Peyer's patch (tissue), 4 donors: ENCODE measurements at places on chromosomes 1 and 21. TPM values are rescaled to one million over a fixed set of nuclear protein-coding genes. Genes with fewer than 3 reads are reported as not detected.

SMCP gene
- total RNA-seq = not detected

NR0B2 gene
- not detected for total RNA-seq

GRCh38 chr21:41439248-41439647, 13.2 kb downstream of the MX1 start:
- DNase-seq = no peak

SPATA45 gene
- total RNA-seq = not detected

DNA sequence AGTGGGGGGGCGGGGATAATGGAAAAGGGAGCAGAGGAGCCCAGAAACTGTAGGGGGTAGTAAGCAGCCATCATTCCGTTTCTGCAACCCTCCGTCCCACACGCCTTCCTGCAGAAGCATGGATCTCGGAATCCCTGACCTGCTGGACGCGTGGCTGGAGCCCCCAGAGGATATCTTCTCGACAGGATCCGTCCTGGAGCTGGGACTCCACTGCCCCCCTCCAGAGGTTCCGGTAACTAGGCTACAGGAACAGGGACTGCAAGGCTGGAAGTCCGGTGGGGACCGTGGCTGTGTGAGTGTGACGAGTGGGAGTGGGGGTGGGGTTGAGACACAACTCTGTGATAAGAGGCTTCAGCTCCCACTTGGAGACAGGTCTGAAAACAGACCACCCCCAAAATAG, 706 bp downstream of the CREB3L4 start:
- no peak for DNase-seq

DNA sequence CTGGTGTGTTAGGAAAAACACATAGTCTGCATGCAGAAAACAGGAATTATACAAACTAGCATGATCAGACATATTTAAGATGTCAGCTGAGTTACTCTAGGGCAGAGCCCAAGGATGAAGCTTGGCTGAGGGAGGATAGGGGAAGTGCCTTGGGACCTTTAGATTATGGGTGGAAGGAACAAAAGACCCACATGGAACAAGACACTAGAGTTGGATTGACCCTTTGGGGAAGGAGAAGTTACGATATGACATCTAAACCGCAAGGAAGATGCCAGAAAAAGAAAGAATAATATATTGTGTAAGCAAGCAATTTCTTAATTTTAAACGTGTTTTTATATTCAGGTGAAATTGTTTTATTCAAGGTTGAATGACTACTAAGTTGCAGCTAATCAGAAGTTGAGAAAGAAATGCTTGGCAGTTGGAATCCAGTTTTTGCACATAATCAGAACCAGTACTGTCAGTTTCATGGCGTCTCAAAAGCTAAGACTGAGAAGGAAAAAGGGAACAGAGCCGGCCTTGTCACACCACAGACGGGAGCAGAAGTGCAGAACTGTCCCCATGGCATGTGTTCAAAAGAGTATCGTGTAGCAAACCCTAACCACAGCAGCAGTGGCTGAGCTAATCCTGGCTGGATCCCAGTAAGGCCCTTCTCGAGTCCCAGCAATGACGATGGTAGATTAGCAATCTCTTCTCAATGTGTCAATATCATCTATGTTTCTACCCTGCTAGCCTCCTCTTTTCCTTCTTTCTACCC, 31.2 kb upstream of the IFNAR2 start:
- no peak for DNase-seq

TCHH gene
- 0.13 TPM for total RNA-seq

DNA sequence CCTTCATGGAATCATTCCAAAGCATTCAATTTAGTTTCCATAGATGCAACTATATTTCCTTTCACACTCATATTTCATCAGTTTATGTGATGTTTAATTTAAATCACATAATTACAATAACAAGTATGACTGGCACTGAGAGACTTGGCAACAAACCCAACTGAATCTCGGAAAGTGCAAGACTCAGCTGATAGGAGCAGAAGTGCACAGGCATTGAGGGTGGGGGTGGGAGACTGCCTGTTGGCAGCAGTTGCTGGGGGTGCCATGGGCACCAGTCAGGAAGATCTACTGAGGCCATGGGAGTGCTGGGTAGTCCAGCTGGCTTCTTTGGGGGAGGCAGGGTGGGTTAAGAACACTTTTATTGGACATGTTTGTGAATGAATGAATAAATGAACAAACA, 10.4 kb upstream of the HMGB4 start:
- no peak for DNase-seq

AMY2A gene
- not detected for total RNA-seq

GRCh38 chr1:66768965-66769364, 16.7 kb downstream of the DYNLT5 start:
- DNase-seq = no peak

DNA sequence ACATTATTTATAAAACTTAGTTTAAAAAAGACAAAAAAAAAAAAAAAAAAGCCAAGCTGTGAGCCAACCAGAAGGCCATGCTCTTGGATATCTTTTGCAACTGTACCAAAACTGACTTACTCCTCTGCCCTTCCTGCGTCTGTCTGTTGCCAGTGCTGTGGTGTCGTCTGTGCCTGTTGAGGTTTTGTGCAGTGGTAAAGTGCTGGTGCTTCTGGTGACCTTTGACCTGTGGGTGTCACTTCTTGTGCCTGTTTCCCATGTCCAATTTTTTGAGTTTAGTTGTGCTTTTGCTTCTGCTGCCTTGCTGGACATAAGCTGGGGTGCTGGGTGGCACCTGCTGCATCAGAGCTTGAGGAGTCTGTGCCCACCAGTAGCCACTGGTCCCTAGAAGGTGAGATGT, 41.4 kb downstream of the RNF187 start:
- no peak for DNase-seq

- DNase-seq = no peak
These were observed 91.4 kb upstream of the LYPLAL1 start for GRCh38 chr1:219081943-219082925.

GRCh38 chr1:238690415-238690814, 696.0 kb upstream of the CHRM3 start:
- no peak for DNase-seq

- DNase-seq = no peak
These were observed 28.5 kb downstream of the CR1L start for GRCh38 chr1:207673399-207673798.

DNA sequence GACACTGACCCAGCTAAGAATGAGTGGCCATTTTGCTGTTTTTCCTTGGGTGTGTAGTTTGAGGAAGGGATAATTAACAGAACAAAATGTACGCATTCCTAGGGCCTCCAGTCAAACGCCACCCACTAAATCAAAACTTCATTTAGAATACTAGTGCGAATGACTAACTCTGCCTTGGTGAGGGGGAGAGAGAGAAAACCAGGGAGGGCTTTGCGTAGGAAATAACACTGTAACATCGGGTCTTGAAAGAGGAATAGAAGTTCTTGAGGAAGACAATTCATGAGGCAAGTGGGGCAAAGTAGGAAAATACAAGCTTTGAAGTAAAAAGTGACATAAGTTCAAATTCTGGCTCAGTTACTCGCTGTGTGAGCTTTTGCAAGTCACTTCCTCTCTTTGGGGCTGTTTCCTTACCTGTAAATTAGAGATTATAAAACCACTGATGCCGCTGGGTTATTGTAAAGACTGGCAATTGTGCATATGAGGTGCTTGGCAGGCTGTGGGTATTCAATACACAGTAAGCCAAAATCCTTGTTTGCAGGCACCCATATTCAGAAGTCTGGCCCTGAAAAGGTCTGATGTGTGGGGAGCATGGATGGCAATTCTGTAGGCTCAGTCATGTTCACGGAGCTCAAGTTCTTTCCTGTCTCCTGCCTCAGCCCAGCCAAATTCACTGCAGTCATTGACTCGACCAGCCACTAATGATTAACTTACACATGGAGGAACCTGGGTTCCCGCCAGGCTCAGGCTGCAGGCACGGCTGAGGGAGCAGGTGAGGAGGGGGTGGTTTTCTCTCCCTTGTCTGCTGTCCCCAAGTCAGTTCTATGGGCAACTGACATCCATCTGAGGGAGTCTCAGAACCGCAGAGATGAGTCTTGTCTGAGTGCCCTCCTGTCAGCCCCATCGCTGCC, 140.3 kb upstream of the CSF3R start:
- no peak for DNase-seq

FAM72C gene
- not detected for total RNA-seq

GRCh38 chr1:94769551-94769950, 50.6 kb upstream of the SLC44A3 start:
- no peak for DNase-seq

GRCh38 chr1:9261496-9261895, 26.9 kb downstream of the H6PD start:
- no peak for DNase-seq

GRCh38 chr1:245388687-245389086, 233.9 kb downstream of the KIF26B start:
- no peak for DNase-seq

SLAMF1 gene
- 9.1 TPM for total RNA-seq

PLA2G2A gene
- total RNA-seq = 501 TPM

DNA sequence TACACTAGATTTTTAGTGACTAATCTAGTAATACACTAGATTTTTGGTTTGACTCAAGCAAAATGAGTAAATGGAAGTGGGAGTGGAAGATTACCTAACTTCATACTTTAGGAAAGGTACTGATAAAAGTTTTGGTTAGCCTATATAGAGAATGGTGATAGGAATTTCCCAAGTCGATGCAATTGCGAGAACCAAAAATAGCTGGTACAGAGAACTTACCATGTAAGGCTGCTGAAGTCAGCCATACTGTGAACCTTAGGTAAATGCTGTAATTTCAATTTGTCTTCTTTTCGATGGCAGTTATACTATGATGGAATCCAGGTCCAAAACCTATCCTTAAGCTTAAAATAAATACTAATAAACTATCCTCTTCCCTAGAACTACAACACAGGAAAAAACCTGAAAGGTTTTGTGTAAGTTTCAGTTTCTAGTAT, 4.6 kb downstream of the PNRC2 start:
- DNase-seq = no peak

SLC30A2 gene
- total RNA-seq = 0.18 TPM

DNA sequence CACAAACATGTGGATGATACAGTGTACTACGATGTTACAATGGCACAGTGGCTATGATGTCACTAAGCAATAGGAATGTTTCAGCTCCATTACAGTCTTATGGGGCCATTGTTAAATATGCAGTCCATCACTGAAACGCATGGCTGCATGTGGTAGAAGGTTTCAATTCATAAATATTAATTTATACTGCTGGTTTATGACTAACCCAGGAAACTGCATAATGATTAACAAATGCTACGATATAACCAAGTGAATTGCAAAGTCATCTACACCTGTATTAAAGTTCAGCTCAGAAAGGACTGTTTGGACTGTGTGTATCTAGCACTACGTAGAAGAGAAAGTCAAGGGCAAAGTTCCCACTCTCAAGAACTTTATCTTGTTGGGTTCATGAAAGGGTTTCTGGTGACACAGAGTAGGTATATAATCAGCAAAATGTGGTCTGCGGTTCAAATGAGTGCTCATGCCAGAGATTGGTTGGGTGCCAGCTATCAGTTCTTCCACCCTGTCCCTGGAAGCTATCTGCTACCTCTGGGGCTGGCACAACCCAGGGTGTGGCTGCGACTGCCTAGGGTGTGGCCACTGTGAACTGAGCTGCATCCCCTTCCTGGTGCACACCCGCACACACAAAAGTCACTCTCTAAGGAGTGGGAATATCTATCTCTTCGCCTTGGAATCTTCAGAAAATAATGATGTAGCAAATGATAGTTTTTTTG, 14.8 kb downstream of the MGST3 start:
- peak; percentile 86 for DNase-seq

IRF6 gene
- 56.2 TPM for total RNA-seq

DNA sequence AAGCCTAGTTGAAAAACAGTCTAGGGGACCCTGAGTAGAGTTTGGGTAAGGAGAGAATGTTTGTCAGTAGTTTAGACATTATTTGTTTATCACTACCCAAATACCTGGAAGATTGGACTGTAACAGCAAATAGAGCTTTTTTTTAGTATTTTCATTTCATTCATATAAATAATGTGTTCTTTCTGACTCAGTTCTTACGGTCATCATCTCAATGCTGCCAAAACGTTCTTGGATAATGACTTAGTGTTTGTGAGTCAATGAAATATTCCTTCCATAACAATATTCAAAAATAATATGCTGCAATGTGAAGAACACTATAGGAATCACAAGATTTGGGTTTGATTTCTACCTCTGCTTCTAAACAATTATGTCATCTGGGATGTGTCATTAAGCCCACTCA, 400.0 kb upstream of the PKN2 start:
- no peak for DNase-seq

TLCD4 gene
- 13.1 TPM for total RNA-seq

INTS11 gene
- total RNA-seq = 253 TPM

GRCh38 chr1:221431068-221431651, 310.7 kb downstream of the DUSP10 start:
- DNase-seq = no peak

DNA sequence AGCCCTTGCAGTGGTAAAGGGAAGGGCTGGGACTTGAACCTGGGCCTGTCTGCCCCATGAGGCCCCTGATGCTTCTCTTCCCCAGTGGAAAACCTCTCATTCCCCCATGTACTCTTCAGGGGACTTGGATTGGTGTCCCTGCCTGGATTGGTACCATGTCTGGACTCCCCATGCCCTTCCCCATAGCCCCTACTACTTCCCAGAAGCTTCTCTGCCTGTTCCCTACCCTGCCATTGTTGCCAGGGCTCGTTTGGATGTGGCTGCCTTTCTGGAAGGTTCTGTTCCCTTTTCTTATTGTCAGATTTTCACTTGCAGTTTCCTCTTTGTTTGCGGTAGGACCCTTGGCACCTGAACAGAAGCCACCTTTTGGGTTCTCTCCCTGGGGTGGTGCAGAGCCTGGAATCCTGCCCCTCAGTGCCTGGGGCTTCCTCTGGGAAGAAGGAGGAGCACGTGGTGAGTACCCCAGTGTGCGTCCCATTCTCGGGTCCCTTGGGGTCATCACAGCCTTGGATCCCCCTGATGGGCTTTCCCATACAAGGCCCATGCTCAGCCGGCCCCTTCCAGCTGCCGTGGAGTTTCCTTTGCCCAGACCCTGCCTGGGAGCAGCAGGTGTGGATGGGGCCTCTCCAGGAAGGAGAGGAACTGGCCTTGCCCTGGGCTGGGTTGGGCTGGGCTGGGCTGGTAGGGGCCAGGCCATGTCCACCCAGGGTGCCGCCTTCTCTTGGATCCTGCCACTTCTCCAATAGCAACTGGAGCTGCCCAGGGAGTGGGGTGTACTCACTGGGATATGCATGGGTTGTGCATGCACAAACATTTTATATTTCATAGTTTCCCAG, 281.1 kb downstream of the PTPRU start:
- DNase-seq = no peak
